ENCODE measurements at places on chromosomes 5 and 9. TPM values are rescaled to one million over a fixed set of nuclear protein-coding genes. Genes with fewer than 3 reads are reported as not detected.
A peak's percentile ranks its signal among the peaks of the same experiment; 100 is the strongest.

LCNL1 gene
- total RNA-seq: 0.22 TPM

DCTN3 gene
- 93.0 TPM for total RNA-seq

CDKN2B-AS1 gene
- 2.3 TPM for total RNA-seq

C9 gene
- 0.07 TPM for total RNA-seq

FYB1 gene
- total RNA-seq: 0.11 TPM

ADGRD2 gene
- total RNA-seq: not detected

CBY3 gene
- not detected for total RNA-seq

FSTL4 gene
- total RNA-seq: not detected

MED22 gene
- 25.2 TPM for total RNA-seq

PCDHB2 gene
- 44.3 TPM for total RNA-seq

DNA sequence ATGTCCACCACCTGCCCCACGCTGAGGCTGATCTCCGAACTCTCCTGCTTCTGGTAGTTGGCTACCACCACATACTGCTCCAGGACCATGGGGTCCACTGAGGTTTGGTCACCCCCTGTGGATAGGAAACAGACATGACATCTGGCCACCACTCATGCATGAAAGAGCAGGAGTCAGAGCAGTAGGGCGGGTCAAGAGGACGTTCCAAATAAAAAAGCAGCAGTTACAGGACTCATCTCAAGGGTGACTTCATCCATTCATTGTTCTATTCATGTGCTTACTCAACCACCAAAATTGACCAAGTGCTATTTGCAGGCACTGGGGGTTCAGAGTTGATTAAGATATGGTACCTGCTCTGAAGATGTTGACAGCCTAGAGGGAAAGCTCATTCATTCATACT lies 79.2 kb upstream of the UBTD2 start:
- no peak for DNase-seq

- DNase-seq: no peak
These were observed 20.2 kb upstream of the MED27 start for GRCh38 chr9:132099741-132100407.

DNA sequence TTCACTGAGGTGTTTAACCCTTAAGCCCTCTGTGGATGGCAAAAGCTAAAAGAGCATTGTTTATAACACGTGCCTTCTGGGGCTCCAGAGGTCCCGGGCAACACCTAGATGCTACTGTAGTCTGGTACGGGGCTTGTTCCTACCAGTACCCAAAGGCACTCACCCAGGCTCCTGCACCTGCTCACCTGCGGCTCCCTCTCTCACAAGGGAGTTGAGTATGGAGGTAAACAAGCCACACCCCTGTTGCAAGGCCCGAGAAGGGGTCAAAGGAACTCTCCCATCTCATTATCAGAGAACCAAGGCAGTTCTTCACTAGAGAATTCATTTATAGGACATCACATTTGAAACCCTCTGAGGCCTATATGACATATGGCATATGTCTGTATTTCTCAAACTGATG lies 53.4 kb upstream of the IL6ST start:
- DNase-seq: no peak

DNA sequence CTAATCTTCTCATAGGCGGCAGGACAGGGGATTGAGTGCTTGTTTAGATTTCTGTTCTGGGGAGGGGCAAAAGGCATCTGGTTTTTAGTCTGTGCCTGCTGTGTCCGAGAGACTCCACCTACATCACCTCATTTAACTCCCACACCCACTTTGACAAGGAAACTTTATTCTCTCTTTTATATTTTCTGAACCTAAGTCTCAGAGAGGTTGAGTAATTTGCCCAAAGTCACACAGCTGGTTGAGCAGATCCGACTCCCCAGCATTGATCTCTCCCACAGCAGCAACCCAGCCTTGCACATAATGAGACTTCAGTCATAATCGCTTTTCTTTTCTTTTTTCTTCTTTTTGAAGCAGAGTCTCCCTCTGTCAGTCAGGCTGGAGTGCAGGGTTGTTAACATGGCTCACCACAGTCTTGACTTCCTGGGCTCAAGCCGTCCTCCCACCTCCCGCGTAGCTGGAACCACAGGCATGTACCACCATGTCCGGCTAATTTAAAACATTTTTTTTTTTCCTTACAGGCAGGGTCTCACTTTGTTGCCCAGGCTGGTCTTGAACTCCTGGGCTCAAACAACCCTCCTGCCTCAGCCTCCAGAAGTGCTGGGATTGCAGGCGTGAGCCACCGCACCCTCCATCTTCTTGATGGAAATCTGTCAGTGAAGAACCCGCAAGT lies 36.5 kb upstream of the ANKRD33B start:
- peak; percentile 76 for DNase-seq

DNA sequence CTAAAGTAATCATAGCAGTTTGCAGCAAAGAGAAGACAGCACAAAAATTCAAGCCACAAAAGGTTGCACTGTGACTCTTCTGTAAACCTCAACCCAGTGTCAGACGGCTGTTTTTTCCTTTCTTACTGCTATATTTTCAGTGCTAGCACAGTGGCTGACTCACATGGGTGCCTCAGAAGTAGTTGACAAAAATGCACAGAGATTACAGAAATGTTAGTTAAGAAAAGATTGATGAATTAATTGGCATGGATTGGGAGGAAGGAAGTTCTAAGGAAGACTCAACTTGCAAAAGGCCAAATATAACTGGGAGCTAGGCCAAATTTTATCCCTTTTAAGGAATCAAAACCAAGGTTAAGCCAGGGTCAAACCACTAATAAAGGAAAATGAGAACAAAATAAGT lies 43.7 kb upstream of the ITGA1 start:
- DNase-seq: peak; percentile 73

DNA sequence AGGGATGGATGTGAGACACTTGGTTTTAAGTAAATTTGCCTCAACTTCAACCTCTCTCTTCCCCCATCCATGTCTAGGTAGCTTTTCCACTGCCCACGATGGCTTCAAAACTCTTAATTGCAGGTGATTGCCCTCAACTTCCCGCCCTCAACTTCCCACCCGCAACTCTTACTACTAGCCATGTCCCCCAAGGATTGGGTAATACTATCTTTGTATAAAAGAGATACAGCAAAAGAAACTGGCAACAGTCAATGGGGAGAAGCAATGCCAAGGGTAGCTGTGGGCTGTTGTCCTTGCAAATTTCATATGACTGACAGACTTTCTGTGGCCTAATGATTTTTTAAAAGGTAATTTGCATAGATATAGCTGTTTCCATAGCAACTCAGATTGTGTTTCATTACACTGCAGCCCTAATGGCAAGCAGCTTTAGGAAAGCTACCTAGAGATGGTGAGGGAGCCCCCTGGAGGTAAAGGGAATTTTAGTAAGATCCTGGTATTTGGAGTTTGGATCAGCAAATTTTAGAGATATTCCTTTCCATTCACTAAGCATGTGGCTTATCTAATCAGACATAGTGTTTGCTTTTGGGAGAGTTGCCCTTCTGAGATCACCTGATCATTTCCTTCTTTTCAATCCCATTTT lies 421.5 kb upstream of the DAP start:
- DNase-seq: peak; percentile 40

DNA sequence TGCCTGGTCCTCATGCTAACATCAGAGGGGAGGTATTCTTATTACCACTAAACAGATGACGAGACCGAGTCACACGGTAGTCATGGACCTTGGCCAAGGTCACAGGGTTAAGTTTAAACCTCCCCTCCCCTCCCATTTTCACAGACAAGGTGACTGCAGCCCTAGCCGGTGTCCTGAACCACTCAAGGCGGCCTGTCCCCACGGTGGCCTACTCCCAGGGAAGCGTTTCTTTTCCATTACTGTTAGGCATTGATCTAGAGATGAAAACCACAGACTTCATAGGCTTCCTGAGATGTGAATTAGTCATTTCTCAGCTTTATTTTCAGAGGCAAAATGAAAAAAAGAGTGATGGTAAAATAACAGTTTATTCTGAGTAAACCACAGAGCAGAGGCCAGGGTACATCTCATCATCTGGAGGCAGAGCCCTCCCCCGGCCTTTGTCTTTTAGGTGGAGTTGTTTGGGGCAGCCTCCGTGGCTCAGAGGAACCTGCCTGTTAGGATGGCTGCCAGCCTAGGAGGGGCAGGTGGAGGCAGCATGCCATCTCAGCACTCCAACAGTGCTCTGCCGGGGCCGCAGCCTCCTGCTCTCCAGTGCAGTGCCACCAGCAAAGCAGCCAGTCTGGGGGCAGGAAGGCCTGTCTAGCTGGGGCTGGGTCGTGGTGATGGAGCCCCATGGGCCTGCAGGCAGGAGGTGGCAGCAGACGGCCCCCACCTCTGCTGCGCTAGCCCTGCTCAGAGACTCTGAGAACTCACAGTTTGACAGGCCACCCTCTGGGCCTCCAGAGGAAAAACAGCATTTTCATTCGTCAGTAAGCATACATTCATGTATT lies 71.2 kb downstream of the RAPGEF1 start:
- peak; percentile 86 for DNase-seq

- DNase-seq: no peak
These were observed 649.7 kb upstream of the RIOK2 start for GRCh38 chr5:97832645-97833296.

GRCh38 chr5:174211277-174211626 lies 165.7 kb downstream of the NSG2 start:
- DNase-seq: no peak

GRCh38 chr9:133406480-133407307 lies 11.1 kb downstream of the REXO4 start:
- DNase-seq: peak; percentile 22

- no peak for DNase-seq
These were observed 318.3 kb upstream of the ITGA1 start for GRCh38 chr5:52469420-52469819.

- no peak for DNase-seq
These were observed 29.6 kb downstream of the LHX2 start for GRCh38 chr9:124040935-124041816.

GRCh38 chr9:112380102-112380824 lies at the start of gene HSDL2:
Gene HSDL2, plus strand, starts transcription at chr9:112380108. Its CDS starts 56 bp downstream, at chr9:112380164.
- peak; percentile 19 for DNase-seq

DNA sequence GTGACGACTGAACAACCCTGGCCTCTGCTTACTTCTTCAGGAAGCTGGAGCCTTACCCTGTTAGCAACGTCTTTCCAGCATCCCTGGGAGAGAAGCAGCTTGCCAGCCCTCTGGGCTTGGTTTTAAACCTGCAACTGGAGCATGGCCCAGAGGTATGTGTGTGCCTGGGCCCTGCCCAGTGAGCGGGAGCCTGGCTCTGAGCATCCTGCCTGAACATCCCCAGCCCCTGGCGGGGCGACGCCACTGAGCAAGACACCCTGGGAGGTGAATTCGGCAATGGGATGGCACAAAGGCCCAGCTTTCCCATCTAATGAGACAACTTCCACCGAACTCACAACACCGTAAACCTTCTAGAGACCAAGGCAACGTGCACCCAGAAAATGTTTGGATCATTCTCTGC lies 23.6 kb downstream of the IRX4 start:
- no peak for DNase-seq

GRCh38 chr9:2128618-2129017 lies 113.5 kb downstream of the SMARCA2 start:
- DNase-seq: no peak

DNA sequence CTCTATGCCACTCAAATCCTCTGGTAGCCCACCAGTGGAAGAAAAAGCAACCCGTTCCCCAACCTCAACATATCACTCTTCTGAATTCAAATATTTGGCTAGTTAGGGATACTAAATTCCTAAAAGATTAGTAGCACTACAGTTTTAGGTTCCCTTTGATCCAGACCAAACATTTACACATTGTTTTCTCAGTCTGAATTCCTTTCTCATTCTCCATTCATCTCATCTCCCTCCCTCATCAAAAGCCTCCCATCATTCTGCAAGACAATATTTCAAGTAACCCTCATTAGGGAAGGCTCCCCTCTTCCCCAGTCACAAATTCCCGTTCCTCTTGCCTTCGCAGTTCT lies 26.3 kb downstream of the ADAM19 start:
- DNase-seq: peak; percentile 82

DNA sequence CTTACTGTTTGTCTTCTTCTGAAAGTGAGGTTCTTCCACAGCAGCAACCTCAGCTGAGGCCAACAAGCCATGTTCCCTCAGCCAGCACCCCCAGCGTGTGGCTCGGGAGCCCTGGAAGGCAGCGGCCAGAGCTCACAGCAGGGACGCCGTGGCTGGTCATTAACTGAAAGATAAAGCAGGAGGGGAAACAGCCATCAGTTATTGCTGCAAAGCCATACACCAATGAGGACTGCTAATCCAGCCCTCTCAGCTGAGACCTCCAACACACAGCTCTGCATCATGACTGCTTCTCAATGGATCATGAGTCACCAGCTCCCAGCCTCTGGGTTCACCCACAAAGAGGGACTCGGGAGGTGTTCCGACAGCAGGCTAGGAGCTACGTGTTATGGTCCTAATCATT lies 24.3 kb downstream of the ABCA1 start:
- peak; percentile 89 for DNase-seq

DNA sequence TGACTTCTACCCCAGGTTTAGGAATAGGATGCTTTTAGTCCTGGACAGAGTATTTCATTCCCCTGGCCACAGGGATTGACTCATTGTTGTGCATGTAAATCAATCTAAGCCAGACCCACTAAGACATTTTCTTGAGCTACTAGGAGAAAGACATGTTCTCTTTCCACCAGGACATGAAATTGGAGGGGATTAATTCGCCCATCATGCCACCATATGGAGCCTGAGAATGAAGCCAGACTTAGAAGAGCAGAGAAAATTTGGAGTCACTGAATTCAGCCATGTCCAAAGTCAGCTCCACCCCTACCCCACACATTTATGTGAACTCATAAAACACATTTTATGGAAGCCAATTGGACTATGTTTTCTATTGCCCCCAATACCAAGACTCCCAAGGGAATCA lies 322.5 kb downstream of the NFIB start:
- no peak for DNase-seq

GRCh38 chr5:5751498-5751897 lies 329.0 kb downstream of the ICE1 start:
- DNase-seq: no peak

GRCh38 chr9:20811872-20812271 lies 127.8 kb downstream of the FOCAD start:
- DNase-seq: no peak

GRCh38 chr5:73376618-73377170 lies 71.9 kb downstream of the FOXD1 start:
- DNase-seq: peak; percentile 81

DNA sequence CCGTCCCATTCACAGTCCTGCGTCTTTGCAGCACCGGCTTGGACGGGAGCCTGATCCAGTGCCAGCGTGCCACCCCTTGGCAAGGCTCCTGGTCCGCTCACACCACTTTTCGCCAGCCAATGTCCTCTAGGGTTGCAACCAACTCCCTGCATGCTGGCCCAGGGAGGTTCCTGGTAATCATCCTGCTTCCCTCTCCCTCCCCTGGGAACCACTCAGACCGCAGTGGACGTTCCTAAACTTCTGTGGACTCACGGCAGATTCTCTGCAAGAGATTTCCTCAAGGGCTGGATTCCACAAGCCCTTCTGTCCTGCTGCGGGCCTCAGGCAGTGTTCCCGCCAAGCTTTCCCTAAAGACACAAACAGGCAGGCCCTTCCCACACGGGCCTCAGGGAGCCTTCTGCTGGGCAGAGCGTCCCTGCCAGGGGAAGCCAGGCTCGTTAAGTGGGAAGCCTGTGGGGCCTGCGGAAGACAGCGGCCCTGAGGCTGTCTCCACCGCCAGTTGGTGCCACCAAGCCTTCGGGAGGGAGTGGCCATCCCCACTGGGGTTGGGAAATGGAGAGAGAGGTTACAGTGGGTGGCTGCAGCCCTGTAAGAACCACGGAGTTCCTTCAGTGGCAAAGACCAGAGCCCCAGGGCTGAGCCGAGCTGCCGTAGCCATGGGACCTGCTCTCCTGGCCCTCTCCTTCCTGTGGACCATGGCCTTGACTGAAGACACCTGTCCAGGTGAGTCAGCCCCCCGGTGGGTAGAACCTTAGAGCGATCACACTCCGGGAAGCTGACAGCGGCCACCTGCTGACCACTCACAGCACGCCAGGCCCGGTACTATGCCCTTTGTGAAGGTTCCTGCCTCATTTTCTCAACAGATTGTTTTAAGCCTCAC lies 16.4 kb upstream of the FCN2 start:
- DNase-seq: no peak
